NCI-H1417 treated with DMSO at 0.1 percent for 48 hours (cell line): ENCODE measurements at places on chromosomes 3 and 15.

- DNase-seq: no peak
These were observed 225.0 kb upstream of the PROK2 start for GRCh38 chr3:72009851-72010443.

- DNase-seq: no peak
These were observed 59.5 kb downstream of the SCN11A start for GRCh38 chr3:38992117-38992760.

- no peak for DNase-seq
These were observed 200.0 kb upstream of the UBE2E2 start for GRCh38 chr3:23002836-23003732.

- DNase-seq: no peak
These were observed 756 bp upstream of the CAMK2N2 start for GRCh38 chr3:184261854-184262763.

GRCh38 chr3:52281981-52282801, 3.7 kb upstream of the WDR82 start:
- no peak for DNase-seq

GRCh38 chr15:100205549-100206295, 136.1 kb downstream of the ADAMTS17 start:
- DNase-seq: no peak

- no peak for DNase-seq
These were observed 205.5 kb downstream of the STAG1 start for GRCh38 chr3:136546720-136547119.
